ENCODE measurements at places on chromosomes 5 and 9.

DNA sequence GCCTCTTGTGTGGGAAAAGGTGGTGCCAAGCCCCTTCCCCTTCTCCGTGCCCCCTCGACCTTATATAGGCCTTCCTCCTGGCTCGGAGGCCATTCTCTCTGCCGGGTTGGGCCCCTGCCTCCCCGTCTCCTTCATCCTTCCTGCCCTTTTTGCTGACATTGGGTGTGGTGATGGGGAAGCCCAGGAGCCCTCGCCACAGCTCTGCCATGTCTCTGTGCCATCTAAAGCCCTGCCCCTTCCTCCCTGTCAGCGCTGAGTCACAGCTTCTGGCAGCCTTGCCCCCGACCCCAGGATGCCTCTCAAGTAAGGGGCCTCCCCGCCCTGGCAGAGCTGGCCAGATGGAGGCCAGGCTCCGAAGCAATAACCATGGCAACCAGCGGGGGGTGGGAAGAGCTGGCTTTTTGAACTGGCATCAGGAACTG lies 30.4 kb downstream of the JADE2 start:
- peak; percentile 87 for DNase-seq

DNA sequence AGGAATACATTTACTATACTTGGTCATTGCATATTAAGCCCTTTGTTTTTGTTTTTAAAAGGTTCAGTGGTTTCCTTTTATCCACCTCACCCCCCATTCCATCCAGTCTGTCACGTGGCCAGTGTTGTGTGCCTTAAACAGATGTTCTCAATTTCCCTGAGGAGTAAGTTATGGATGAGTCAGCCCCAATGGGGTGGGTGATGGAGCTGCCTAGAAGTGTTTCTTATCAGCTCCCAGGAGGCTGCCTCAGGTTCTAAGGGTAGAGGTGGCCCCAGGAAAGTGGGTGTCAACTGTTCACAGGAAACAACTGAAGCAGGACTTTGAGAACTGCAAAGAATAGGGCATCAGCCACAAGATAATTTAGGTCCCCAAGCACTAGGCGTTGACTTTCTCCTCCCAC lies 41.1 kb downstream of the ACTBL2 start:
- DNase-seq = peak; percentile 16

DNA sequence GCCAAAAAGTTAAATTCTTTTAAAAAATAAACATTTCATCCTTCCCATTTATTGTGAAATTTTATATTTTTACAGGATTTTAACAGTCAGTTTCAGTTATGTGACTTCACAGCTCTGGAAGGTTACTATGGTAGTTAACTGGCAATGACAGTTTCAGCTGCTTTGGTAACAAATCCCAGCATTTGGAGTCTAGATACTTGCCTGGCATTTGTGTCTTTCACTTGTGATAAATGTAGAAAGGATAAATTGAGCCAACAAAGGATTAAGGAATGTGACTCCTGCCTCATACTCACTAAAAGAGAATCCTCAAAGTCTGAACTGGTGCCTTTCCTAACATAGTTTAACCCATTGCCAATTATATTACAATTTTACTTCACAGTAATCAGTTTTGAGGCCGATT lies 315.5 kb downstream of the FER start:
- no peak for DNase-seq

- no peak for DNase-seq
Observed at GRCh38 chr5:122073018-122073417, 5.0 kb downstream of the LOX start.

- no peak for DNase-seq
Observed at GRCh38 chr5:151318850-151319732, 15.5 kb upstream of the SLC36A3 start.

- no peak for DNase-seq
Observed at GRCh38 chr9:111582888-111583287, 16.6 kb downstream of the PTGR1 start.

GRCh38 chr9:18805386-18805785 lies 227.6 kb downstream of the SAXO1 start:
- DNase-seq = no peak

DNA sequence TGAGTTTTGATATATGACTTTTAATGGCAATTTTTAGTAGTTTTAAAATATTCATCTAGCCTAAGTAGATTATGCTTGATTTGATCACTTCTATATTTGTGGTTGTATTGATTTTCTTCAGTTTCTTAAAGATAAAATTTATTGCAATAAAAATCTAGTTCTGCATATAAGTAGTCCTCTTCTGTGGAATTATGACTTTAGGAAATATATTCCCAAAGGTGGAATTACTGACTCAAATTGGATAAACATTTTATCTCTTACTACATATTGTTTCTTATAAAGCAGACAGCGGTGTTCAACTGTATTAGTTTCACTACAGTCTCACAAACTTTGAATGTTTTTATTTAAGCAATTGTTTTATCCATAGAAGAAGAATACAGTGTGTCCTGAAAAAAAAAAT lies 883.0 kb upstream of the SEMA6A start:
- DNase-seq = no peak

DNA sequence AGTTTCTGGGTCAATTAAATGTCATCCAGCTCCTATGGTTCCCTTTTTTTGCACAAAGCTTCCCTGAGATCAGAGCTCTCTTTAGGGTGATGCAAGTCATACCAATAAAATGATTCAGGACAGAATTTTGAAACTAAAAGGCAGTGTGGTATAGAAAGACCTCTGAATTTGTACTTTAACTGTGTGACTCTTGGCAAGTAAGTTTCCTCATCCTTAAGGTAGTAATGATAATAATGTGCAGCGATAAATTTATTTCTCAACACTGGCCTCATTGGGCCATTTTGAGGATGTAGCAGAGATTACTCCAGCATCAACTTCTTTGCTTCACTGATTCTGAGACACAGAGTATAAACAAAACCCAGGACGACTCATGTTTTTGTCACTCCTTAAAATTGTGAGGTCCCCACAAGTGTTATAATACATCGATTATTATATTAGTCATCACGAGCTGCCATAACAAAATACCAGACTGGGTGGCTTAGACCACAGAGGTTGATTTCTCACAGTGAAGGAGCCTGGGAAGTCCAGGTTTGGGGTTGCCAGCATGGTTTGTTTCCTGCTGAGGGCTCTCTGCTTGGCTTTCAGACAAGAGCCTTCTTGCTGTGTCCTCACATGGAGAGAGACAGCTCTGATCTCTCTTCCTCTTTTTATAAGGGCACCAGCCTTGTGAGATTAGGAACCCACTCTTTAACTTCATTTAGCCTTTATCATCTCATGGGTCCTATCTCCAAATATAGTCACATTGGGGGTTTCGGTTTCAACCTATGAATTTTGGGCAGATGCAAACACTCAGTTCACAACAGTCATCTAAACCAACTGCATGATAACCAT lies 293.0 kb downstream of the ZNF608 start:
- peak; percentile 45 for DNase-seq

GRCh38 chr9:131304676-131305355 lies 15.3 kb downstream of the PLPP7 start:
- DNase-seq = no peak

GRCh38 chr9:131092030-131092429 lies 4.3 kb upstream of the AIF1L start:
- DNase-seq = no peak

GRCh38 chr9:111762556-111762955 lies 32.2 kb downstream of the SHOC1 start:
- no peak for DNase-seq

DNA sequence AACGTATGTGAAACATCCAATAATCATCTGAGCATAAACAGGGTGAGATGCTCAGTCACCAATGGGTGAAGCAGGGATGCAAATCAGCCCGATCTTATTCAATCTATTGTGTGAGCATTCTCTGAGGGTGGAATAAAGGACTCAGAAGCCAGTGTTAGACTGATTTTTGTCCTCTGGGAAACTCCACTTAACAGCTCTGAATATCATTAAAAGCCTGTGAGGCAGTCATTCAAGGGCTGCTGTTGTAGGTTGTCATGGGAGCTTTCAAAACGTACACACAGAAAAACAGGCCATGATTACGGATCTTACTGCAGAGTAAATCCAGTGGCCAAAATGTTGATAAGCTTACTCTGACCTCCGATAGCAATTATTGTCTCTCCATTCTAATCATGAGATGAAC lies 266.5 kb upstream of the EFNA5 start:
- DNase-seq = no peak

- DNase-seq = no peak
Observed at GRCh38 chr9:81886665-81887064, 41.6 kb upstream of the SPATA31D4 start.

GRCh38 chr9:121328876-121329681 lies 41.0 kb downstream of the STOM start:
- DNase-seq = no peak

DNA sequence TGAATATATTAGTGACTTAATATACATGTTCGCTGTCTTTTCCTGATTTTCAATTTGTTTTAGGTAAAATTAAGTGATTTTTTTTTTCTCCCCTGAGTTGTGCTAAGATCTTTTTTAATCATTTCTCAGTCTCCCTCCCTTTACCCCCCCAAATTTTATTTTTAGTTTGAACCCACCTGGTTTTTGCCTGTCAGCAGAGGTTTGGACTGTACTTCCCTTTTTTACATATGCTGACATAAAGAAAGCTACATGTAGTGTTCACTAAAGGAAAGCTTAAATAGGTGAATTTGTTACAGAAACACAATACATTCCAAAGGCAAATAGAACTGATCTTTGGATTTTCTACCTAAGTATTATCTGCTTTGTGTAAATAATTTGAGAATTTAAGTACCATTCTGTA lies 82.2 kb downstream of the IPO11 start:
- no peak for DNase-seq

DNA sequence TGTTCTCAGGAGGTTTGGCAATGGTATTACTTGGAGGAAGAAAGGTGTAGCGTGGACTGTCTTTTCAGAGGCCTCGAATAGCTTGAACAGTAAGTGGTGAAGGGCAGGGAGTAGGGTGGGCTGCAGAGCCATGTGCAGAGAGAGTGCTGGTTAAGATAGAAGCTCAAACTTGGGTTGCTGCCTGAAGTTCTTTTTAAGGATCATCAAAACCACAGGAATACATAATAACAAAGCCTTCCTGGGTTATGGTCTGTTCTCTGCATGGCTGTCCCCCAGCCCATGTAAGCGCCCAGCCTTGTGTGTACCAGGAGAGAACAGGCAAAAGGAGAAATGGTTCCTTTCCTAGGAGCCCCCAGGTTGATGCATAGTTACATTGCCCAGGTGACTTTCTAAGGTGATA lies 43.9 kb downstream of the RCL1 start:
- DNase-seq = no peak

Data from hematopoietic multipotent progenitor cell treated with erythropoietin and hydrocortisone succinate and interleukin-3 and kit ligand, for 8 days (in vitro differentiated cells).